ENCODE measurements at places on chromosomes 16 and 17. TPM values are rescaled to one million over a fixed set of nuclear protein-coding genes. Genes with fewer than 3 reads are reported as not detected.

DNA sequence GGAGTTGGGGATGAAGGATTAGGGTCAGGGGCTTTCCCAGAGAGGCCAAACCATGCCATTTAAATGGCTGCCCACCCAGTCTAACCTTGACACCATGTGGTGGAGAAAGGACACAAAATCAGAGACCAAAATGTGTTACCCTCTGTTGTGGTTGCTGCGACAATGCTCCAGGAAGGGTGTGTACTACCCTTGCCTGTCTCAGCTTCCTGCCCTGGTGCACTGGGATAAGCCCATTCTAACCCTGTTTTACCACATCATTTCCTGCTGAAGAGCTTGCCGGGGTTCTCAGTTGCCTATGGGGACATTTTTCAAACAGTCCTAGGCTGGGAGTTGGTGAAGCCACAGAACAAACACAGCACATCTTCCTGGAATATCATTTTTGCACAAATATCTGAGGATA lies 4.9 kb downstream of the OR4D1 start:
- DNase-seq, result no peak
- H3K27me3 ChIP-seq, result peaks cover 15% of the 10 kb centered on the region
- no peaks in the 10 kb centered on the region for H3K36me3 ChIP-seq
- H3K4me3 ChIP-seq, result no peak overlapping the region
- H3K4me1 ChIP-seq, result no peaks in the 10 kb centered on the region

GRCh38 chr16:8885674-8886592 lies 3.8 kb downstream of the LITAFD start:
- peaks cover 8% of the 10 kb centered on the region for H3K36me3 ChIP-seq
- H3K4me1 ChIP-seq, result peaks cover 31% of the 10 kb centered on the region
- DNase-seq, result peak; percentile 43
- no peaks in the 10 kb centered on the region for H3K27me3 ChIP-seq
- H3K4me3 ChIP-seq, result no peak overlapping the region
- H3K27ac ChIP-seq, result peak overlapping the region; percentile 39

DNA sequence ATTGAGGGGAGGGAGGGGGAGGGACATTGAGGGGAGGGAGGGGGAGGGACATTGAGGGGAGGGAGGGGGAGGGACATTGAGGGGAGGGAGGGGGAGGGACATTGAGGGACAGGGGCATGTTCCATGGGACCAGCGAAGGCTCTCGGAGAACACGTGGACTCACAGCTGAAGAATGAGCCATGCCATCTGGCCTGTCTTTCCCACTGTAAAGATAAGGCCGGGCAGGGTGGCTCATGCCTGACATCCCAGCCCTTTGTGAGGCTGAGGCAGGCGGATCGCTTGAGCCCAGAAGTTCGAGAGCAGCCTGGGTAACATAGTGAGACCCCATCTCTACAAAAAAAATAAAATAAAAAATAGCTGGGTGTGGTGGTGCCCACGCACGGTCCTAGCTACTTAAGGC lies 32.5 kb downstream of the RPH3AL start:
- DNase-seq, result no peak
- H3K36me3 ChIP-seq, result no peaks in the 10 kb centered on the region
- H3K4me3 ChIP-seq, result no peak overlapping the region
- H3K27ac ChIP-seq, result no peak overlapping the region

Gene NACA2
- not detected for total RNA-seq

Gene TEDC2
- 1.7 TPM for total RNA-seq

Gene CDK5R1
- 0.33 TPM for total RNA-seq

- no peaks in the 10 kb centered on the region for H3K27me3 ChIP-seq
- DNase-seq, result no peak
- H3K4me1 ChIP-seq, result peaks cover 7% of the 10 kb centered on the region
- H3K4me3 ChIP-seq, result peak overlapping the region; percentile 10
These were observed 59.9 kb downstream of the OR1D5 start for GRCh38 chr17:3003296-3004149.

- no peak overlapping the region for H3K4me3 ChIP-seq
- peak; percentile 18 for DNase-seq
- H3K27me3 ChIP-seq, result no peaks in the 10 kb centered on the region
- H3K36me3 ChIP-seq, result no peaks in the 10 kb centered on the region
These were observed 16.6 kb downstream of the NOS2 start for GRCh38 chr17:27783440-27784350.
